Heart left ventricle (tissue), 16 donors: ENCODE measurements at places on chromosomes 16 and 17. TPM values are rescaled to one million over a fixed set of nuclear protein-coding genes. Genes with fewer than 3 reads are reported as not detected.
A peak's percentile ranks its signal among the peaks of the same experiment; 100 is the strongest.

The KCNG4 gene
- polyA plus RNA-seq, result not detected

The BEAN1 gene
- 8.8 TPM for polyA plus RNA-seq

The AGRP gene
- polyA plus RNA-seq, result not detected

The TMEM235 gene
- not detected for polyA plus RNA-seq

The GPRC5B gene
- 97.5 TPM for polyA plus RNA-seq

DNA sequence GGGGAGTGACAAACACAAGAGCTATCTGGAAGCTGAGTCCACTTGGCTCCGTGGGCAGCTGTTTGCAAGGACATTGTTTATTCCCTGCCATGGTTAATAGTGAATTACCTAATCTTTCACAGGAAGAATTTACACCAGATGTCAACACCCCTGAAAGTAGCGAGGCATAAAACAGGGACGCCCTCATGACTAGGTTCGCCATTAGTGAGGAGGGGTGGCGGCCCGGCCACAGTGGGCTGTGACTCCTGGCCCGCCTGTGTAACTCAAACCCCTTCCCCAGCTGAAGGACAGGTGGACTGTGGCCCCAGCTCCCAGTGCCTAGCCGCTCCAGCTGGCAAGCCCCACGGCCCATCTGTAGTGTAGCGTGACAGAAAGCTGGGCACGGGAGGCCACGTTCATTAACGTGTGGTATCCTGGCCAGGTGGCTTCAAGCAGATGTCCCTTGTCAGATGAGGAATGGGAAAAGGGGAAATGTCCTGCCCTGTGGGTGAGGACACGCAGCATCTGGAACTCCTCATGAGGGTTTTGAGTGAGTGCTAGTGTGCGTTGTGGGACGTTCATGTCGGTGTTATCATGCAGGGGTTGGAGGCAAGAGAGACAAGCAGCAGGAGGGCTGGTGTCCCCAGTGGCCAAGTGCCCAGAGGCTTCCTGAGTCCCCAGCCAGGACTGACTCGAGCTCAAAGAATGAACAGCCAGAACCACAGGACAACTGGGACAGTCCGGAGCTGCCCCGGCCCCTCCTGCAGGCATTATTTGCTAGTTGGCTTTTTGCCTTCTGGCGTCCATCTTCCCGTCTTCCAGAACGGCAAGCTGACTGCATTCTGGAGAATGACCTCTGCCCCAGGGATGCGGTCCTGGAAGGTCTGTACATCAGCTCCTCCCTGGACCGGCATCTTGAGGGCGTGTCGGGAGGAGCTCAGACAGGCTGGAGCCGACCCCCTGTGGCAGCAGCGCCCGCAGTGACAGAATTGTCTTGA, 19.2 kb downstream of the KDM8 start:
- DNase-seq, result peak; percentile 80

- DNase-seq, result no peak
Observed at GRCh38 chr17:57946798-57947358, 8.3 kb downstream of the CUEDC1 start.

- DNase-seq, result no peak
Observed at GRCh38 chr17:40697297-40697696, 6.3 kb downstream of the KRT24 start.

DNA sequence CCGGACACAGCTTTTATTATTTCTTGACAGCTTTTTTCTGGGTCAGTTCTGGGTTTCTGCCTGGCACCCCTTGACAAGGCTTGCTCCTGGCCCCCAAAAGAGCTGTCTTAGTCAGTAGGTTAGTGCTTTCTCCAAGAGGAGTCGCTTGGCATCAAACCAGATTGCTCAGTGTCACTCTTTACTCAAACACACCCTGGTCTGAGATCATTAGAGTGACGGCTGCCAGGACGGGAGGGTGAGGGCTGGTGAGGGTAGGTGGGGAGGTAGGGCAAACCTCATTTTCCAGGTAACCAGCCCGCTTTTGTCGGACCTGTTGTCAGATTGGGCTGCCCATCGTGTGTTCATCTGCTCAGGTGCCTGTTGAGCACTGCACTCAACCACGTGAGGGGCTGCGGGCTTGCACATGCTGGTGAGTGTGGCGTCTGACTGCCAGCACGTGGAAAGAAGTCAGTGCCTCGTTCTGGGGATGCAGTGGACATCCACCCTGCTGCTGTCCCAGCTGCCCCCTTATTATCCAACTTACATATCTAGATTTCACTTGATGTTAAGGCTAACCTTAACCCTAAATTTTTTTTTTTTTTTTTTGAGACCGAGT, 12.4 kb downstream of the TMEM94 start:
- DNase-seq, result no peak

- no peak for DNase-seq
Observed at GRCh38 chr17:1362065-1362848, 37.8 kb downstream of the YWHAE start.

GRCh38 chr16:769184-769784, 8.8 kb downstream of the MSLN start:
- no peak for DNase-seq

DNA sequence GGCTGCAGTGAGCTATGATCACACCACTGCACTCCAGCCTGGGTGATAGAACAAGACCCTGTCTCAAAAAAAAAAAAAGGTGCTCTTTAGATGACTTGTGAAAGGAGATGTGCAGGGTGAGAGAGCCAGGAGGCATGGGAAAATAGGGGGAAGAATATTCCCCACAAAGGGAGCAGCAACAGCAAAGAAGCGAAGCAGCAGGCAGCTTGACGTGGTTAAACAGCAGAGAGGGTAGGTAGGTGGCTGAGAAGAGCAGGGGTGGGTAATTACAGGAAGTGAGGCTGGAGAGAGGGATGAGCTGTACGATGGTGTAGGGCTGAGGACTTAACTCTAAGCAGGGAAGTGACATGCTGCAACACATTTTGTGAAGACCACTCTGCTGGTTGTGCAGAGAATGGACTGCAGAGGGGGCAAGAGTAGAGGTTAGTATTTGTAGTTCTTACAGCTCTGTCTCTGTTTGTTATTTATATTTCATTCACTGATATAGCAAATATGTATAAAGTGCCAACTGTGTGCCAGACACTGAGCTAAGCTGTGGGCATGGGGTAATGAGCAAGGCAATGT, 1.6 kb downstream of the HEATR3 start:
- no peak for DNase-seq

GRCh38 chr17:30241051-30241450, 5.6 kb upstream of the SLC6A4 start:
- DNase-seq, result no peak

DNA sequence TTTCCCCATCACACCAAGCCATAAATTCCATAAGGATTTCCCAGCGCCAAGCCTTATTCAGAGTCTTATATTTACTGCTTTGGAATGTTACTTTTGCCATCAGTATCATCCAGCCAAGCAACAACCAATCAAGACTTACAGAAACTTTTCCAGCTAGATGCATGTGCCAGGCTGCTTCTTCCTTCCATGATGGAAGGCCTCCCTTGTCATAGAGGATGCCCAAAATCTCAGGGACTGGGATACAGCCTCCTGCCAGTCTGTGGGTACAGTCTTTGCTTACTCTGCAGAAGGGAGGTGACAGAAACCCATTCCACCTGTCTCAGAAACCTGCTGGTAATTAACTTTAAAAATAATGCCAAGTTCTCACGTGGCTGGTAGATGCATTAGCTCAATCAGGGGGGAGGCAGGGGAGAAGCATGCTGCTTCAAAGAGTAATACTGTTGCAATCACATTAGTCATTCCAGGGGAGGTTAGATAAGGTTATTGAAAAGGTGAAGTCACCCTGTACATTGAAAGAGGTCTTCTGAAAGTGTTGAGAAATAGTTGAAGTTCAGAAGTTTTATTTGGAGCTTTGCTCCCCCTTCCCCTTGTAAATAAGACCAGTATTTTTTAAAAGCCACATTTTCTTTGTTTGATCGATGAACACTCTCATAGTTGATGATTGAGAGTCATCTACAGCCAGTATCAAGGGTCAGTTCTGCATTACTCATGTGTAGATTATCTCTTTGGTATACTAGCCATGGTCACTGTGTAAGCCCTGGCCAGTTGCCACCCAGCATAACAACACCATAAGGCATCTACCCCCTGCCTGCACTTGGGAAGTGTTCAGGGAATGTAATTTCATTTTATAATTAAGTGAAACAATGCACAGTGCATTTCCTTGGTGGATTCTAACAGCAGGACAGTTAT, 22.2 kb downstream of the HLF start:
- DNase-seq, result no peak

DNA sequence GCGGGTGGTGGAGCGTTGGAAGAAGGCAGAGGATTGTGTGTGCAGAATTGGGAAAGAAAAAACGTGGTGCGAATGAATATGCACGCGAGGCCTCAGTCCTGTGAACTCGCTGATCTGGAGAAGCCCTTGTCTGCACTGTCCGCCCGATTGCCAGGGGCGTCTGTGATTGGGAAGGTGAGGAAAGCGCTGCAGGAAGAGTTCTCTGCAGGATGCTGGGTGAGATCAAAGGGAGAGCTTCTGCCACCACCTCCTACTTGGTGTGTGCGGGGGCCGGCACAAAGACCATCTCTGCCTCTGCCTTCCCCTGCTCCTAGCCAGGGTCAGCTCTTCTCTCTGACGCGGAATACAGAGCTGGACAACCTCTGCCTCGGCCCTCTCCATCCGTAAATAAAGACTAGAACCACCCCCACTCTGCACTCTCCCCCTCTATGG, 841 bp upstream of the RAB5C start:
- DNase-seq, result no peak

GRCh38 chr17:18324140-18325050, 9.3 kb downstream of the SMCR8 start:
- DNase-seq, result no peak

GRCh38 chr17:50903604-50904517, 37.7 kb upstream of the TOB1 start:
- no peak for DNase-seq

DNA sequence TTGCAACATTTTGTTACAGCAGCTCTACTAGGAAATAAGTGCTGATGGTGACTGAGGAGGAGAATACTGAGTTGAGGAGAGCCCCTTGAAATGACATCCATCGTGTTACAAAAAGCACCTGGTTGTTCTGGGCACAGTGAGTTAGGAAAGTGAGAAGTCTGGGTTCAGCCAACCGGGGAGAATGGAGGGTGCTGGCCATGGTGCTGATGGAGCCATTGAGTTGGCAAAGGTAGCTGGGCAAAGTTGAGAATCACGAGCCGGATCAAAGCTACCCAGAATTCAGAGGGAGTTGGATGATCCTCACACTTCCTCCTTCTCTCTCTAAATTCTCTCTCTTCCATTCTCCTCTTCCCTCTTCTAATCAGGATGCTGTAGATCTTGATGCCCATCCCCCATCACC, 35.0 kb upstream of the ASIC2 start:
- no peak for DNase-seq

- DNase-seq, result peak; percentile 62
Observed at GRCh38 chr16:66315210-66315825, 51.2 kb upstream of the CDH5 start.

DNA sequence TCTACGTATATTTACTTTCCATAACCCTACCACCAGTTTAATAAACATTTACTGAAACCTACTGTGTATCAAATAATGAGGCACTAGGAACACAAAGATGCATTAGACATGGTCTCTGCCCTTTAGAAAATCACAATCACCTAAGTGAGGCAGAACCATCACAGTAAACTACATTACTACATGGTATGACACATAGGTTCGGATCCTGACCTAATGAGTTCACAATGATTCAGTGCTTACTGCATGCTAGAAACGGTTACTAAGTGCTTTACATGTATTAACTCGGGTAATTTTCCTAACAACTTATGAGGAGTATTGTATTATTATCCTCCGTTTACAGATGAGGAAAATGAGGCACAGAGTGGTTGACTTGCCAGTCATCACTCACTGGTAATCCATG, 5.2 kb upstream of the SYNRG start:
- DNase-seq, result no peak

DNA sequence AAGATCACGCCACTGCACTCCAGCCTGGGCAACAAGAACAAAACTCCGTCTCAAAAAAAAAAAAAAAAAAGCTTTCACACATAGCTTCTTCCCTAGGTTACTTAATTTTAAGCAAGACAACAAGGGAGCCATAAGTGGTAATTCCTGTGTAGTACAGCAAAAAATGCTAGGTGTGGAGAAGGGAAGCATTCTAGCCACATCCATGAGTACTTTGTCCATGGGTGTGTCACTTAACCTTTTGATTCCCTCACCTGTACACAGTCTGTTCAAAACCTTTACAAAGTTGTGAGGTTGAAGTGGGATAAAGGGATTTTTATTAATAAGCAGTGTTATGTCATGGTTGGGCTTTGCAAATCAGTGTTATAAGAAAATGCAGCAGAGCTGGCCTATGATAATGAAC, 4.5 kb downstream of the NME2 start:
- no peak for DNase-seq

GRCh38 chr16:80116711-80117110, 424.1 kb upstream of the DYNLRB2 start:
- DNase-seq, result no peak

DNA sequence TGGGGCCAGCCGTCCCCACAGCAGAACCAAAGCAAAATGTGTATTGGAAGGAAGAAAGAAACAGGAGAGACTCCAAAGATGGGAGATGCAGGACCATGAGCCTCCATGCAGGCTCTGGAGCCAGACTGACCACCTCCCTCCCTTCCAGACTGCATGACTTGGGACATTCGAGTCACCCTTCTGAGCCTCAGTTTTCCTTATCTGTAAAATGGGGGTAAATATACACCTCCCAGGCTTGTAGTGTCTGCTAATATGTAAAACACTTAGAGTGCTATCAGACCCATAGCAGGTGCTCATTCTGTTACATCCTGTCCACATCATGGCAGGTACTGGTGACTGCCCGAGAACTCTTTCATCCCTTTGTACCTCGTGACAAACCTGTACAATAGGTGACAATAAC, 370.8 kb downstream of the SNX29 start:
- no peak for DNase-seq

GRCh38 chr17:72145562-72145961, 24.7 kb downstream of the SOX9 start:
- DNase-seq, result no peak

- DNase-seq, result no peak
Observed at GRCh38 chr16:84607694-84608093, 10.2 kb downstream of the COTL1 start.
